Posterior cingulate gyrus (tissue), 11 donors: ENCODE measurements at places on chromosomes 12 and 14.

DNA sequence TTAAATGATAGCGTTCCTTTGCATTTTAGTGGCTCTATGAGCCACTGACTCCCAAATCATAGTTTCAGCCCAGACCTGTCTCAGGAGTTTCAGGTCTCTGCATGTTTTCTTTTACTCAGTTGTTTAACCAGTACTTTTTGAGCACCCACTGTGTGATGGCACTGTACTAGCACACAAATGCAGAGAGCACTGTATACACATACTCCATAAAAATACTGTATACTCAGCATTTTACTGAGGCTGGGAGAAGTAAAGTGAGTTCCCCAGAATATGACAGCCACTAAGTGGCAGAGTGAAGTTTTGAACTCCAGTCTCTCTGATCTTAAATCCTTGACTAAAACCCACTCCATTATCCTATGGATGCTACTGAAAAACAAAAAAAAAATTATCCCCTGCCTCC, 76.0 kb upstream of the HSPB8 start:
- DNase-seq = no peak

DNA sequence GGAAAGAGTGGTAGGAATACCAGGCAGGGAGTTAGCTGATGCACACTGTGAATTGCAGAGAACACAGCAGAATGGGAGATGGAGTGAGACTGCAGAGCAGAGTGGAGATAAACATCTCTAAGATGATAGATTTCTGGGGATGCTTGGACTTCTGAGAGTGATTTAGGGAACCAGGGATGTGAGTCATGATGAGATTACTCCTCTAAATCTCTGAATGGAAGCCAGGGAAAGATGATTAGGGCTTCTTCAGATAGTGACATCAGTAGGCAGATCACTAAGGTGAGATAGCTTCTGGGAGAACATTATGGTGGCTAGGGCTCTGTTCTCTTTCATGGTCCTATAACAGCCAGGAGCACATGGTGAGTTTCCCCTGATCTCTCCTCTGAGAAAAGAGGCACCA, 501.5 kb upstream of the USP15 start:
- no peak for DNase-seq

- DNase-seq = no peak
Observed at GRCh38 chr14:76958980-76959710, 69.4 kb downstream of the IRF2BPL start.

DNA sequence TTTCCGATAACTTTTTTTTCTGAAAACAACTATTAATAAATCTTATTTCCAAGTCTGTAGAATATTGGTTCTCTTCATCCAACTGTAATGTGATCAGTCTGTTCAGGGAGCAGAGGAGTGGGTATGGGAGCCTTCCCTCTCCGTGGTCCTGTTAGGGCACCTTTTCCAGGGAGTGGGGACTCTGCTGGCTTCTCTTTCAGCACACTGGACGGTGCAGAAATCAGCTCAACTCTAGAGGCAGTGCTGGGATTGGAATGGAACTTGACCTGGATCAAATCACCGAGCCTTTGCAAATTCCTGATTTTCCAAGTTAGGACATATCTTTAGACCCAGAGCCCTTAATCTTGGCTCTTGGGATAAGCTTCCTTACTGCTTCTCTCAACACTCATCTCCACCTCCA, 630.4 kb downstream of the DIO2 start:
- no peak for DNase-seq

- DNase-seq = no peak
Observed at GRCh38 chr12:123941624-123942237, 30.9 kb downstream of the CCDC92 start.

- peak; percentile 49 for DNase-seq
Observed at GRCh38 chr14:68377459-68377858, 415.4 kb downstream of the ZFP36L1 start.

DNA sequence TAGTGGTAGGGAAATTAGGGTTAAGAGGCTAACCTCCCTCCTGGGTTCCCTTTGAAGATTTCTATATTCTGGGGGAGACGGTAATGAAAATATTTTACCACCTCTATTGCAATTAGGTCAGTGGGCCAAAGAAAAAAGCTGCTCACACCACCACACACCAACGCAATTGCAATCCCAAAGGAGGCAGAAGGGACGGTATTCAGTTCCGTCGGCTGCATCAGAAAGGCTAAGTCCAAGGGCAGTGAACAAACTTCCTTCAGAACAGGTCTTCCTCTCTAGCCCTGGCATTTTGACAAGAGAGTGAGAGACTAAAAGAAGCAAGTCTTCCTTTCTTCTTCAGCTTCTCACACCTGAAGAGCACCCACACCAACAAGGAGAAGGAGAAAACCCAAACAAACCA, 51.2 kb downstream of the OTX2 start:
- DNase-seq = no peak

- DNase-seq = no peak
Observed at GRCh38 chr12:88334271-88334670, 192.2 kb downstream of the TMTC3 start.

GRCh38 chr12:123099560-123100192, 51.2 kb downstream of the PITPNM2 start:
- no peak for DNase-seq
